ENCODE measurements at places on chromosomes 16 and 17.
A peak's percentile ranks its signal among the peaks of the same experiment; 100 is the strongest.

- no peak for DNase-seq
These were observed 75.7 kb upstream of the TMEM132E start for GRCh38 chr17:34503528-34504195.

DNA sequence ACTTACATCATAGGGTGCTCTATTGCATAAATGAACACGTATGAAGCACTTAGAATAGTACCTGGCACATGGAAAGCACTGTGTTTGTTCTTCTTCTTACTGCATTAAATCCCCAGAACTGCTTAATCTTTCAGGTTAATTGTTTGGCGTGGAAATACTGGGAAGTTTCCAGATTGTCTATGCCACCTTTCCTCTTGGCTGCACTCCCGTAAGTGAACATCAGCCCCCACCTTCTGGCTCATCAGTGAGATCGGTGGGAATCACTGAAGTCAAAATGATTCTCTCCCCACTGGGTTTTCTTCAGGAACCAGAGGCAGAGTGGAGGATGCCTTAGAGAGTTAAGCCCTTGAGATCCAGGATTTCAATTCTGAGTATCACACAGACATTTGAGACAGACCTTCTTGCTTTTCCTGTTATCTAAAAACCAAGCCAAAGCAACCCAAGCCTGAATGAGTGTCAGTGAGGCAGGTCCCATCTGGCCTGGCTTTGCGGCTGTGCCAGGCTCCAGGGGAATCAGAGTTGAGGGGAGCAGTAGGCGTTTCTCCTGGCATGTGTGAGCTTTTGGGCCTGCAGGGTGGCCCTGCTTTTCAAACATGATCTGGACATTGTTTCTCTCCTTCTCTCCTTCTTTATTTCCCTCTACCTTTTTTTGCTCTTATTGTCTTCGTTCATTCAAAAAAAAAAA lies 59.1 kb downstream of the OTOA start:
- no peak for DNase-seq

DNA sequence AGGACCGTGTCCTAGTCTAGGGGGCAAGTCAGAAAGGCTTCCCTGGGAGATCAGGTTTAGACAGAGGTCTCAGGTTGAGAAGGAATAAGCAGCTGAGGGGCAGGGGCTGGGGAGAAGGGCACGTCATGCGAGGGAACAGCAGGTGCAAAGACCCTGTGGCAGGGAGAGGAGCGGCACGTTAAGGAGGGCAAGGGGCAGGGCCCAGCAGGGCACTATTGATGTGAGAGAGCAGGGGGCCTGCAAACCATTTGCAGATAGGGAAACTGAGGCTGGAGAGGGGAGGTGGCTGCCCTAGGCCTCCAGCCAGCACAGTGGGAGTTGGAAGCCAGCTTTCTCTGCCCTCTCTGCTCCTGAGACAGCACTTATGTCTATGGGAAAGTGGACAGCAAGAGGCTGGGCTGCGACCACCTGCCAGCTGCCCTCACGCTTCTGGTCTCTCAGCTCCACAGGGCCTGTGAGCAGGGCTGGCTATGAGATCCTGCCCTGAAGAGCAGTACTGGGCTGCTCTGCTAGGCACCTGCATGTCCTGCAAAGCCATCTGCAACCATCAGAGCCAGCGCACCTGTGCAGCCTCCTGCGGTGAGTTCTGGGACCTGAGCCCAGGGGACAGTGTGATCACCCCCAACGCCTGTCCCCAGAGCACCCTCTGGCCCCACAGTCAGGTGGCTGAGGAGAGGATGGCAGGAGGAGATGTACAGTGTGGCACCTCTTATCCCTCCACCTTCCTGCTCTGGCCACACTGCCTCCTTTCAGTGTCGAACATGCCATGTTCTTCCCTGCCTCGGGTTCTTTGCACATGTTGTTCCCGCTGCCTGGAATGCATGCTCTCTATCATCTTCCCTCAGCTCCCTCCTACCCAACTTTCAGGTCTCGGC lies 61.5 kb downstream of the USP22 start:
- no peak for DNase-seq

DNA sequence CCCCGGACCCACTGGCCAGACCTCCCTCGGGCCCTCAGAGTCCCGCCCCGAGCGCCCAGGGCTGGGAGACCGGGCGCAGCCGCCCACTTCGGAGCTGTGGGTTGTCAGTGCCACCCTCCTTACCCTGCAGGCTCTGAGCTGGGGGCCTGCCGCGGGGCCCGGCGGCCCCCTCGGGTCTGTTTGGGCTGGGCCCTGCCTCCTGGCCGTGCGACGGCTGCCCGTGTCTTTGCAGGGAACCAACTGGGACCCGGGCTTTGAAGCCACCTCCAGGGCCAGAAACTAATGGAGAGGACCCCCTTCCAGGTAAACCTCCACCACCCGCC lies 443 bp downstream of the TEDC2 start:
- no peak for DNase-seq

GRCh38 chr17:27840688-27841087 lies 40.4 kb upstream of the NOS2 start:
- no peak for DNase-seq

DNA sequence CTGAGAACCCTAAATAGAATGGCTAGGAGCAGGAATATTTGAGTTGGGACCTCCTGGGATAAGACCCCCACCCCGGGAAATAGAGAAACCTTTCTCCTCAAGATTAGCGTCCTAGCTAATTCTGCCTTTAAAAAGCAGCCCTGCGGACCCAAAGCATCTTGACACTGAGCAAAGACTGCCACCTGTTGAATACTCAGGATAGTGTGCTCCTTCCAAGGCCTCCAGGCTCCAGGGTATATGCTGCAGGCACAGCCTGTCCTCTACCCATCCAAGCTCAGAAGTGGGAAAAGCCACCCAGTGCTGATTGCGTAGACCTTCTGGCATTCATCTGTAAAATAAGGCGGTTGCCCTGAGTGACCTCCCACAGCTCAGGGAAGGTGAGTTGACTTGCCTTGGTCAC lies 456.2 kb upstream of the DYNLRB2 start:
- DNase-seq = peak; percentile 66

GRCh38 chr16:22622703-22623102 lies 112.0 kb downstream of the NPIPB5 start:
- DNase-seq = no peak

- no peak for DNase-seq
These were observed 1.8 kb upstream of the PLSCR3 start for GRCh38 chr17:7396147-7396546.

DNA sequence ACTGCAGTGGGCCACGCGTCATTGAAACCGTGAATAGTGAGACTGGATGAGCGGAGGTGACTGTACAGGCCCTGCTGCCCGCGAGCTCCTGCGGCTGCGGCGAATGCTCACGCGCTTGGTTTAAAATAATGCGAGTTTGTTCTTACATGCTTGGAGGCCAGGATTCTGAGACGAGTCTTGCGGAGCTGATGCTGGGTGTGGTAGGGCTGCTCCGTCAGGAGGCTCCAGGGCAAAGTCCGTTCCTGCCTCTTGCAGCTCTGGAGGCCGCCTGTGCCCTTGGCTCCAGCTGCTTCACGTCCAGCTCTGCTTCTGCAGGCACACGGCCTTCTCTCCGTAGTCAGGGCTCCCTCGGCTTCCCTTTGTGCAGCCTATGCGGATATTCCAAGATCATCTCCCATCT lies 9.5 kb downstream of the ACSF3 start:
- DNase-seq = no peak

GRCh38 chr17:77507111-77507885 lies 366.5 kb downstream of the SEC14L1 start:
- no peak for DNase-seq

- DNase-seq = no peak
These were observed 3.9 kb upstream of the NFAT5 start for GRCh38 chr16:69561901-69562300.

DNA sequence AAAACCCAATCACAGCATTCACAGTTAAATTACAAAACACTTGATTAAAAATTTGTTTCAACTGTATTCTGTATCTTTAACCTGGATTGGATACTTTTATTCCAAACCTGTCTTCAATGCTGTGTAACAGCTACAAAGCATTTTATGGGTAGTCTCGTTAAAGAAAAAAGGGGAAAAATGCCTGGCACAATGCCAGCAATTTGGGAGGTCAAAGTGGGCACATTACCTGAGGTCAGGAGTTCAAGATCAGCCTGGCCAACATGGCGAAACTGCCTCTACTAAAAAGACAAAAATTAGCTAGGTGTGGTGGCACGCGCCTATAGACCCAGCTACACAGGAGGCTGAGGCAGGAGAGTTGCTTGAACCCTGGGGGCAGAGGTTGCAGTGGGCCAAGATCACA lies 4.0 kb downstream of the GNA13 start:
- DNase-seq = no peak

- DNase-seq = no peak
These were observed 119.6 kb downstream of the ZFHX3 start for GRCh38 chr16:72928090-72928981.

DNA sequence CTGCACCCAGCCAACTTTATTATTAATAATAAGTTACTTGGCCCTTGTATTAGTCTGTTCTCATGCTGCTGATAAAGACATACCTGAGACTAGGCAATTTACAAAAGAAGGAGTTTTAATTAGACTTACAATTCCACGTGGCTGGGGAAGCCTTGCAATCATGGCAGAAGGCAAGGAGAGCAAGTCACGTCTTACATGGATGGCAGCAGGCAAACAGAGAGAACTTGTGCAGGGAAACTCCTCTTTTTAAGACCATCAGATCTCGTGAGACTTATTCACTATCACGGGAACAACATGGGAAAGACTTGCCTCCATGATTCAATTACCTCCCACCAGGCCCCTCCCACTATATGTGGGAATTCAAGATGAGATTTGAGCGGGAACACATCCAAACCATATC lies 47.7 kb downstream of the SYT17 start:
- no peak for DNase-seq

DNA sequence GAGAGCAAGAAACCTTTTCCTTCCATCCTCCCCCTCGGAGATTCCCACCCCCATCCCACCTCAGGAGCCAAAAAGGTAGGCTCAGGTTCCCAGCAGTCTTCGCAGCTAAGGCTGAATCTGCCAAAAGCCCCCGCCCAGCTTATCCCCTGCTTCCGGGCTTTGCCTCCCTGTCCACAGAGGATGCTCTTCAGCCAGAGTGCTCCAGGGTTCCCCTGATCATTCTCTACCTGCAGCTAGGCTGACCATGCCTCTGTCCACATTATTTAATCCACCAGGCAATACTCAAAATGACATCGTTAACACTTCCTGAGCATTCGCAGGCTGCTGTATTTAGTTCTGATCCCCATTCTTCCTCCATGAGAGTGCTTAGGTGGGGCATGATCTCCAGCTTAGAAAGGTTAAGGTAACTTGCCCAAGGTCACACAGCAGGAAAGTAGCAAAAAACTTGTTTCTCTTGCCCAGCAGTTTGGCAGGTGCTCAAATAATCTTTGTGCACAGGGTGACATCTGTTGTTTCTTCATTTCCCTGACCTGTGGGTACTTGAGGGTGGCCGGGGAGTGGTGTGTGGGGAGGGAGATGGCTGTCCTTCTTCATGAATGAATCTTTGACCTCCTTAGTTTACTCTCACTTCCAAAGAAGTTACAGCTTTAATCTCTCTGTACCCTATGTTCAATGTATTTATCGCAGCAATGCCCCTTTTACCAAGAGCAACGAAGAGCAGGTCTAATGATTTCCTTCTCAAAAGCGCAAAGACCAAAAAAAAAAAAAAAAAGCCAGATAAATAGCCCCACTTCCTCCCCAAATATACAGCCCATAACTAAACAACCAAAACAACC lies 848 bp upstream of the TBKBP1 start:
- no peak for DNase-seq

All from COLO829 (cell line).